ENCODE measurements at places on chromosomes 5 and 9.

DNA sequence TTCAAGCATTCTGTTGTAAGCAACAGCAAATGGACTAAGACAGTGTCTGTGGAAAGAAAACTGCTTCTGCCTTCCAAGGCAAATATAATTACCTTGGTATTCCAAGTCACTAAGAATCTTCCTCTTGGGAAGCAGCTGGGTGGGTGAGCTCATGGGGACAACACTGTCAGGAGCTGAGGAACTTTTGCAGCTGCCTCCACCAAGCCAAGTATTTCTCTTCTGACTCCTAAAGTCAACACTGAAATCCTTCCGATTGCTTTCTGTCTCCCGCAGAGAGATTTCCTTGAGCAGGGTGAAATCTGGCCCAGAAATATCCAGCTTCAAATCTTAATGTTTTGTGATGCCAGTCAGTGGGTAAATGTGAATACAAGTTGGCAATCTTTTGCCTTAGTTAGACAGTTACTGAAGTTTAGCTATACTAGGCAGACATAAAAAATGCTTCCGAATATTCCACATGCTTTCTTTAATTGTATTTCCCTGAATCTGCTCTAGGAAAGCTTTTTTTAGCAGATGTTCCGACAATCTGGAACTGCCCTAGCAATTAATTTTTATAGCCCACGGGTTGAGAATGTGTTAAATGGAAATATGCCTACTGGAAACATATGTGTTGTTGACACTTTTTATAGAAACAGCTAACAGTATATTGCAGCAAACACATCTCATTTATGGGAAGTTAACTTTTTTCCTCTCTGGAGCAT lies 369.9 kb upstream of the DAB2 start:
- DNase-seq, result no peak

DNA sequence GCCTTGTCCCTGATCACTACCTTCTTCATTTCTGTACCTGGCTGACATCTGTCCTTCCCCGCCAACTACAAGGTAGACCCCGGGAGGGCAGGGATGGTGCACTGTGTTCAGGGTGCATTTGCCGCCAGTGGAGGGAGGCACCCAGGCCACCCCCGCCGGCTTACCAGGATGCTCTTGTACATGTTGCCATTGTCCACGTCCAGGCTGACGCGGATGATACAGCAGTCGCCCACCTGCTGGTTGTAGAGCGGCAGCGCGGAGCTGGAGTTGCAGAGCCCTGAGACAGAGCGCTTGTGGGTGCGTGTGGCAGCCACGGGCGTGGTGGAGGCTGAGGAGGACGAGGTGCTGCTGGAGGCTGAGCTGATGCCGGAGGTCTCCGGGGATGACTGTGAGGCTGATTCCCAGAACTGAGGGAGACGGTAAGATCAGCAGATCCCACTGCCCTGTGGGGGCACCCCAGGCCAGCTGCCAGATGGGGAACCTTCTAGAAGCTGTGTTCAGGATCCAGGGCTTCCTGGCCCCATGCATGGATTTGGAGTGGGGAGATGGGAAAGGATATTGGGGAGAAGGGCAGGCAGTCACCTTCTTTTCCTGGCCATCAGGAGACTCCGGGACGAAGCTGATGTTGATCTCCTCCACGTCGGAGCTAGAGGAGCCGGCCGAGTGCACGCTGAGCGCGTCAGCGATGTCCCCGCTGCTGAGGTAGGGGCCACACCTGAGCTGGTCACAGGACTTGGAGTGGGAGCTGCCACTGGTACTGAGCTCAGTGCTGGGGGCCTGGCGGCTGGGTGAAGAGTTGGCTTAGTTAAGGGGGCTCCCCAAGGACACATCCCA lies 19.5 kb downstream of the RALGDS start:
- no peak for DNase-seq

GRCh38 chr5:93665648-93666047 lies 75.8 kb downstream of the POU5F2 start:
- DNase-seq, result no peak

DNA sequence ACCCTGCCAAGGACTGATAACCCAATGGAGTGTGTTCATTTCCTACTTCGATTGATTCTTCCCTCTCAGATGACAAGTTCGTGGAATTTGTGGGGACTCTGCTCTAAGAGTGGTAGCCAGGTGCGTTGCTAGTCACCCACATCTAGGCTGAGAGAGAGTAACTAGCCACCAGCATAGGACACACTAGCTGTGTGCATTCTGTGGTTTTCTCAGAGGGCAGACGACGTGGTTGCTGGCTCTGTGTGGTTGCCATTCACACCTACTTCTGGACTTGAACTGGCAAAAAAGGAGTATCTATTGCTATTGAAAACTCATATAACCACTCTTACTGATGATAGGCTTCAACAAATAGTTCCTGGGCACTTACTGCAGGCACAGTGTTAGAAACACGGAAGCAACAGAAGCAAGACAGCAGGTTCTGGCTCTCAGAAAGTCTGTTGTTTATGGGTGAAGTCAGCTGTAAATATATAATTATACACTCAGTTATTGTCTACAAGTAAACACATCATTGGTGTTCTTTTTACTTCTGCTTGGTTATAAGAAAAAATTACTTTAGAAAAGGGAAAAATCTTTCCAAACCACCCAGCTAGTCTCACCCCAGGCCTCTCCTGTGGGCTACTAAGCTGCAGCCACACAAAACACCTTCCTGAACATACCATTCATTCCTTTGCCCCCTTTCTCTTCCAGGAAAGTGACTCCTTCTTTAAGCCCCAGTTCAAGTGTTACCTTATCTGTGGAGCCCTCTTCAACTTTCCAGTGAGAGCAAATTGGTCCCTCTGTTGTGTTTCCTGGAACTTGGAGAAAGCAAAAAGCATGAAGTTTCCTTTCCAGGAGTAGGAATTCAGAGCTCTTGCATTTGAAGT lies 151.1 kb upstream of the HAPLN1 start:
- no peak for DNase-seq

DNA sequence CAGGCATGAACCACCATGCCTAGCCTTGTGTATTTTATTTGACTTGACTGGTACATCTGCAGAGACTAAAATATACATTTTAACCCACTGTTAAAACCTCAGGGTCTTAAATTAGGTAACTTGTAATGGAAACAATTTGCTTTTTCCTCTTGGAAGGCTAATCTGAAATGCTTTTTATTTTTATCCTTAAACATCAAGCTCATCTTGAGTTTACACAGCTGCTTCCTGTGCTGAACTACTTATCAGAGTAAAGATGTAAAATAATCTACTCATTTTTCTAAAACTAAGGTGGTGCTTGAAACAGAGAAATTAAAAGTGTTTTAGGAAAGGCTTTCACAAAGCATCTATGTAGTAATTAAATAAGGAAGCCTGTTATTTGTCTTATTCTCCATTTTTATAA lies 144.1 kb downstream of the ENTREP1 start:
- no peak for DNase-seq

DNA sequence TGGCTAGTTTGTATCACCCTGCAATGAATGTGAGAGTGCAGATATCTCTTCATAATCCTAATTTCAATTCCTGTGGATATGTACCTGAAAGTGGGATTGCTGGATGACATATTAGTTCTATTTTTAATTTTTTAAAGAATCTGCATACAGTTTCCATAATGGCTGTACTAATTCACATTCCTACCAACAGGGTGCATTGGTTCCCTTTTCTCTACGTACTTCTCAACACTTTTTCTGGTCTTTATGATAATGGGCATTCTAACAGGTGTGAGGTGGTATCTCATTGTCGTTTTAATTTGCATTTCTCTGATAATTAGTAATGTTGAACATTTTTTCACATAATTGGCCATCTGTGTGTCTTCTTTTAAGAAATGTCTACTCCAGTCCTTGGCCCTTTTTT lies 927.5 kb downstream of the DTWD2 start:
- no peak for DNase-seq

- no peak for DNase-seq
These were observed 45.1 kb upstream of the PTCH1 start for GRCh38 chr9:95561913-95562312.

GRCh38 chr5:74341221-74341620 lies 299.3 kb downstream of the ENC1 start:
- no peak for DNase-seq

DNA sequence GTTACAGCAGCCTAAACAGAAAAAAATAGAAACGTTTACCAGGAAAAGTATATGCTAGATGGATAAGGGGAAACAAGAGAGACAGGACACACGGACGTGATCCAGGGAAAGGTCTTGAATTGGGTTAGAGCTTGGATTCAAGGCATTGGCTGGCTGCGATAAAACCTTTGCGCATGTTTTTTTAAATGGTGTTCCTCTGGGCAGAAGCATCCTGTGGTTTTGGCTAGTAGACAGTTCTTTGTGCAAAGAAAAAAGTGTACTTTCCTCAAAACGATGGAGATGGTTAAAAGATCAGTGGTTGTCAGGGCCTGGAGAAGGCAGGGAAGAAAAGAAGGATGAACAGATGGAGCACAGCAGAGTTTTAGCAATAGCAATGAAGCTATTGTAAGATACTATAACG lies 37.5 kb upstream of the LIFR start:
- no peak for DNase-seq

DNA sequence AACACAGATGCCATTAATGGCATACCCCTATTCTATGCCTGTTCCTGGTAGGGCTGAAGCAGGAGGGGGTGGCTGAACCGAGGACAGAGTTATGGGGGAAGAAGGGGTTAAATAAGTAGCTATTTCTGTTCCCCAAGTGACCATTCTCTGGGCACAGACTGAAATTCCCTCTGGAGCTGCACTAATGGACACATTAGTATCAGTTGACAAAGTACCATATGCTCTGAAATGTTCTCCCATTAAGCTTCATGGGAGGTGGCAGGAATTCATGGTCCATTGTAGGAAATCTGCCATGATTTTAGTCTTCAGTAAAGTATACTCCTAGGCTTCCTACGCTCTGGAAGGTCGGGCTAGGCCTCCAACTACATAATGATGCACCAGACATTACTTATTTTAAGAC lies 10.5 kb upstream of the FRMPD1 start:
- no peak for DNase-seq

- DNase-seq, result no peak
These were observed 433.9 kb upstream of the ZNF608 start for GRCh38 chr5:125180231-125180829.

- DNase-seq, result no peak
These were observed 25.2 kb upstream of the NREP start for GRCh38 chr5:111782216-111782615.

DNA sequence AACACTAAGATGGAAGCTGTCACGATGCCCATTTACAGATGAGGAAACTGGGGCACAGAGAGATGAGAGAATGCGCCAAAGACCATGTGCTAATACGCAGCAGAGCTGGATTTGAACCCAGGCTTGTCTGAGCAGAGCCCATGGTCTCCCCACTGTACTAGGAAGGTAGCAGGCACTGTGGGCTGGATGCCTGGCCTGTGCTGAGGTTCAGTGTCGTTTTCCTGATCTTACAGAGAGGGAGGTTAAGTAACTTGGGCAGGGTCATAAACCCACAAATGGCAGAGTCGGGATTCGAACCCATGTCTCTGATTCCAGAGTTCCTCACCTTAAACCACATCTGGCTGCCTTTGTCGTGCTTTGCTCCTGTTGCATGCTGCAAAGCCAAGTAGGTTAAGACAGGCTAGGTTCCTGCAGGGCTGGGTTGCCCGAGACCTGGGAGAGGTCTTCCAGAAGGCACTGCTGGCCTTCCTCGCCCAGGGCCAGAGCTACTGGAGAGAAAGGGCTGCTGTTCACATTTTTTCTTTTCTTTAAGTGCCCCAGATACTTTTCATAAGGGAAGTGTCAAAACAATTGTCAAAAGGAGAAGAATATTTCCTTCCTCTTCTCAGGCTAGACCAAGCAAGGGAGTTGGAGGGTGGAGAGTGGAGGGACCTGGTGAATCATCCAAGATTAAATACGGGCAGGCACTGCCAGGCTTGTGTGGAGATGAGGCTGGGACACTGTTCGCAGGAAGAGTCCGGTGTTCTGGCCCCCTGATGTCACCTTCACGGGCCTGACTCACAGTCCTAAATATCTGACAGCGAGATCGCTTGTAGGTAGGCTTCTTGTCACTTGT lies 3.2 kb downstream of the NEK6 start:
- no peak for DNase-seq

DNA sequence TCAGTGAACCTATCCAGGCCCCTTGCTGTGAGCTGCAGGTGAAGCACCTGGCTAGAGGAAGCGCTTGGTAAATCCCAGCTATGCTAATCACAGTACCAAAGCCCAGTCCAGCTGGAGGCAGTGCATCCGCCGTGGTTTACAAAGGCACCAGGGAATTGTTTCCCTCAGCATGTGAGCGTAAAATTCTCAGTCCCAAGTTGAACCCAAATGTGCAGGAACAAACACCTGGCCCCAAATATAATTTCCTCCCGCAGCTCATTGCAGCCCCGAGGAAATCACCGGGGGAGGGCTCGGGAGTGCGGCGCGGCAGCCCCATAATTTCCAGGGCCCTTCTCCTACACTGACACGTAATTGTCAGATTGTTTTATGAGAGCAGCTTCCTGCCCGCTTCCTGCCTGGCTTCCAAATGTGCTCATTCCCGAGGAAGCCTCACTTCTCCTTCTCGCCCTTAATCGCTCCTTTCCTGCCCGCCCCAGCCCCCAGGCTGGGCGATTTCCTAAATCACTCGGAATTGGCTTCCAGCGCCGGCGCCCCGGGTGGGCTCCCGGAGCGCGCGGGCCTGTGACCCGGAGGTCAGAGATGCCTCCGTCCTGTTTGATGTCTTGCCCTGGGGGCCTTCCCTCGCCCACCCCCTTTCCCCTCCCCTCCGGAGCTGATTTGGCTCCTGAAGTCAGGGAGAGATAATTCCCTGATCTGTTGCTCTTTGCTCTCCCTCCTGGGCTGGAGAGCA lies 134.4 kb downstream of the FGF1 start:
- no peak for DNase-seq

GRCh38 chr9:115411993-115412452 lies 294.1 kb upstream of the TNC start:
- no peak for DNase-seq

GRCh38 chr5:51383131-51384121 lies at the start of gene ISL1:
Gene ISL1 (plus strand): TSS chr5:51383448. CDS start chr5:51383672, 224 bp downstream.
- DNase-seq, result no peak

GRCh38 chr5:59095480-59095879 lies 512.6 kb downstream of the RAB3C start:
- no peak for DNase-seq

DNA sequence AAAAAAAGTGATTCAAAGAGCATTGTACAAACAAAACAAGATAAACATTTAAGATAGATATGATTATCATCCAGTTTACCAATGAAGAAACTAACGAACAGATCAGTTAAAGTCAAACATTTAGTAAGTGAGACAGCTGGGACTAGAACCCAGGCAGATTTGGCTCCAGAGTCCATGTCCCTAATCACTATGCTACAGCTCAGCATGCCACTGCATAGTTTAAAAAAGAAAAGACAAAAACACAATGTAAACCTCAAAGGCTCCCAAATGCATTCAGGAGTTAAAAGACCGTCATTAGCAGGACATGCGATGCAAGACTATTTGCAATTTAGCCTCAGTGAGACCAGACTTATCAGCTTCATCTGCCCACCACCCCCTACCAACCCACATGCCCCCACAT lies 36.8 kb downstream of the DENND1A start:
- DNase-seq, result no peak

DNA sequence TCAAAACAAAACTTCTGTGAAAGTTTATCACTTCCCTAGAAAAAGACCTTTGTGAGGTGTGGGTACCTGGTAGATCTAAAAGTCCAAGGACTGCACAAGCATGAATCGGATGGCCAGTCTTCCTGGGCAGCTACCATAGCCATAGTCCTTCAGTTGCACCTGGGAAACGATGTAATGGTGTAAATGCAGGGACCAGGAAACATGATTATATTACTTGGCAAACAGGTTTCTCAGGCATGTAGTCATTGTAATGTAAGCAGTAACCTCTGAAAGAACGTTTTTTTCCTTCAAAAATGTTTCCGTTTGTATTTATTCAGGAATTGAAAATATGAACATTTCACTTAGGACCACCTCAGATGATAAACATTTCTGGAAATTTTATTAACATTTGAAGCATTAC lies 433.4 kb downstream of the DTWD2 start:
- DNase-seq, result no peak
